Mesothelial cell of epicardium (in vitro differentiated cells): ENCODE measurements at places on chromosomes 6 and 20.

DNA sequence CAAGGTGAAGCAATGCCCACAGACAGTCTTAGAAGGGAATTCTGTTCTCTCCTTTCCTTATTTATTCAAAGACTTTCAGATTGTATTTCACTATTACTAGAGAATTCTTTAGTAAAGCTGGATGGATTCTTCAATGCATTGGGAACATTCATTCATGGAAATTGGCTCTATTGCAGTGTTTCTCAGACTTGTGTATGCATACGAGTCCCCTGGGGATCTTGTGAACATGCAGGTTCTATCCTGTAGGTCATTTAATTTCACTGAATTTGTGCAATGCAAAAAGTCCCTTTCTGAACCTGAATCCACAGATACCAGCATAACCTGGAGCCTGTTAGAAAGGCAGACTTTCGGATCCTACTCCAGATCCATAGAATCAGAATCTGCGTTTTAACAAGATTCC lies 160.9 kb upstream of the AHI1 start:
- DNase-seq: no peak

DNA sequence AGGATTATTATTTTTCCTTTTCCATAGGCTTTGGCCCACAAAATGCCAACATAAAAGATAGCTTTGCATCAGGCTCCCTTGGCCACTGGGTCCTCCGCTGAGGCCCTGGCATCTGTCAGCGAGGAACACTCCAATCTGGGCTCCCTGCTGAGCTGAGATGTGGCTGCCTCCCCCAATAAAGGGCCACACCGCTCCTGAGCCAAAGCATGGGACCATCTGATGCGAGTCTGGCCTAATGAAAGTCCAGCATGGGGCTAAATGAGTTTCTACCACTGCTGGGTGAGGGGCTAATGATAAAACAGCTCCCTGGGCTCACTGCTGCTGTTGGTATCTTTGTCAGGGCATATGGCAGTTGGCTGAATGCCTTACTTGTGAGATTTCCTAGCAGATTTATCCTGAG lies 817.5 kb upstream of the SLC35B3 start:
- DNase-seq: no peak

DNA sequence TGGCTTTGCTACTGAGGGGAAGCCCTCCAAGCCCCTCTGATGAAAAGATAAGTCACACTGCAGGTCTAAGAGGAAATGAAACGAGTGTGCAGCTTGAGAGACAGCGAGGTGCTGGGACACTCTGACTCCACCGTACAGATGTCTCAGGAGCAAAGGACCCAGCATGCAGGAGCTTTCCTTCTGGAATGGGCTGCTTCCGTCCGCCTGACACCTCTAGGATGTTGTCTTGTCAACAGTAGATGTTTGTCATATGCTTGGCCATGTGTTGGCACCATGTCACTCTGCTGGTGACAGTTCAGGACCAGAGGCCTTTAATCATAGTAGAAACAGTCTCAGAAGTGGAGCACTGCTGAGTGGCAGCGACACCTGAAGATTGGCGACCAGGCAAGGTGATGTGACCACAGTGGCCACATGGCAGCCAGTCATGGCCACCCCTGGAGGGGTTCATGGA lies 46.7 kb downstream of the SLC24A3 start:
- DNase-seq: no peak

DNA sequence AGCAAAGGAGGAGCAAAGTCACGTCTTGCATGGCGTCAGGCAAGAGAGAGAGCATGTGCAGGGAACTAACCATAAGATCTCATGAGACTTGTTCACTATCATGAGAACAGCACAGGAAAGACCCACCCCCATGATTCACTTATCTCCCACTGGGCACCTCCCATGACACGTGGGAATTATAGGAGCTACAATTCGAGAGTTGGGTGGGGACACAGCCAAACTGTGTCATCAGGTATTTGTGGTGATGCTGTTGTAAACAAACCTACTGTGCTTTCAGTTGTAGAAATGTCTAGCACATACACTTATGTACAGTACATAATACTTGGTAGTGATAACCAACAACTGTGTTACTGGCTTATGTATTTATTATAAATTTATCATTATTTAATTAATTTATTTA lies 128.3 kb downstream of the UTRN start:
- no peak for DNase-seq

DNA sequence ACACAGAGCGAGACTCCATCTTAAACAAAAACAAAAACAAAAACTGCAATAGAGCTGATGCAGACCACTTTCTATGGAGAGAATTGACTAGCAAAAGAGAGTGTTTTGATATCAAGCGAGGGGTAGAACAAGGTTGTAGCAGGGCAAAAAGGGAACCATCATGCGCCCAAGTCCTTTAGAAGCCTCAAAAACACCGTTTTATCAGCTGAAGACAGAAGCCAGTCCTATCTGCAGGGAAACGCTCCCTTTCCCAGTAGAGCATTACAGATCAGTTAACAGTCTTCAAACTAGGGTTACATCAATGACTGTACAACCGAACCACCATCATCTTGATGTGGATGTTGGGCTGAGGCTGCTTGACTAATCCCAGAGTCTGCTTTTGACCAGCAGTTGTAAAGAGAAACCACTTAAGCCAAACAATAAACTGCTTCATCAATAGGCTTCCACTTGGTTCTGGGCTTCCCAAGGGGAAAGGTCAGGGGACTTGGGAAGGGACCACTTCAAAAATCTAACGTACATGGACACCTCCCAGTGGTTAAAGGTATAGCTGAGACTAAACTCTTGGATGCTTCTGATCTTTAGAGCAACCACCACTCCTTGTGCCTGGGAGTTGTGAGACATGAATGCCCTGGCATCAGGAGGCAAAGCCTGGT lies 59.6 kb upstream of the SPDEF start:
- DNase-seq: no peak

- peak; percentile 78 for DNase-seq
Measured at GRCh38 chr6:26158076-26158580, 70.9 kb downstream of the HFE start.

- no peak for DNase-seq
Measured at GRCh38 chr6:91094806-91095475, 508.1 kb upstream of the MAP3K7 start.

- DNase-seq: no peak
Measured at GRCh38 chr20:59977086-59977485, 18.9 kb downstream of the CDH26 start.

DNA sequence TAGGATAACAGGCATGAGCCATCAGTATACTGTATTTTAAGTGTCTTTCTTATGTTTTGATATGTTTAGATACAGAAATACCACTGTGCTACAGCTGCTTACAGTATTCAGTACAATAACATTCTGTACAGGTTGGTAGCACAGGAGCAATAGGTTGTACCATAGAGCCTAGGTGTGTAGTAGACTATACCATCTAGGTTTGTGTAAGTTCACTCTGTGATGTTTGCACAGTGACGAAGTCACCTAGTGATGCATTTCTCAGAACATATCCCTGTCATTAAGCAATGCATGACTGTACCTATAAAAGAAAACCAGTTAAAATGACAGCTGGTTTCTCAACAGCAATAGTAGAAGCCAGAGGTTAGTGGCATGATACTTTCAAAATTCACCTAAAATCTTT lies 3.0 kb upstream of the ZBTB24 start:
- DNase-seq: no peak

DNA sequence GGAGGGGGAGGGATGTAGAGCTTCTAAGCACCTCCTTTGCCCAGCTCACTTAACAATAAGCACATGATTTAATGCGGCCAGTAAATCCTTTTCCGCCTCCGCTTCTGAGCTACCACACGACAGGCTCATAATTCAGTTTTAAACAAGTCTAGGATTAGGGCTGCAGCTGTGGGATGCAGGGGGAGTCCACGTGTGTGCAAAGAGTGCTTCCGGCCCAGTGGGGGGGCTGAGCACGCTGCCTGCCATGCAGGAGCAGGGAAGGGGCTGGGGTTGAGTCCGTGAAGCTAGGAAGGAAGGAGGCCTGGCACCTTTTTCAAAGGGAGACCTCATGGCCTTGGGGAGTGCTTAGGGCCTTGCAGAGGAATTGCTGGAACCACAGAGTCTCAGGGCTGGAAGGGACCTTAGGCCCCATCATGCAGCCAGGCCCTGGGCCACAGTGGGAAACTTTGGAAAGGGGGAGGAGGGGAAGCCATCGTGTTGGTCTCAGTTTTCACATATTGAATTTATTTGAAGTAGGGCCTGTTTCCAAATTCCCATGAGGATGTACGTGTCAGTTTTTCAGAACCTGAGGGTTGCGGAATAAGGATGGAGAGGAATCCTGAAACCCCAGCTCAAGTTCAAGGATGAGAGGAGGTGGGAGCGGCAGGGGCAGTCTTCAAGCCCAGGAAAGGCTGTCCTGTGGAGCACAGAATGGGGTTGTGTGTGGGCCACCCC lies 96.1 kb downstream of the VEGFA start:
- DNase-seq: peak; percentile 53

- no peak for DNase-seq
Measured at GRCh38 chr20:1204113-1204512, 859 bp downstream of the C20orf202 start.

- DNase-seq: no peak
Measured at GRCh38 chr20:44070139-44070900, 116.7 kb downstream of the JPH2 start.

DNA sequence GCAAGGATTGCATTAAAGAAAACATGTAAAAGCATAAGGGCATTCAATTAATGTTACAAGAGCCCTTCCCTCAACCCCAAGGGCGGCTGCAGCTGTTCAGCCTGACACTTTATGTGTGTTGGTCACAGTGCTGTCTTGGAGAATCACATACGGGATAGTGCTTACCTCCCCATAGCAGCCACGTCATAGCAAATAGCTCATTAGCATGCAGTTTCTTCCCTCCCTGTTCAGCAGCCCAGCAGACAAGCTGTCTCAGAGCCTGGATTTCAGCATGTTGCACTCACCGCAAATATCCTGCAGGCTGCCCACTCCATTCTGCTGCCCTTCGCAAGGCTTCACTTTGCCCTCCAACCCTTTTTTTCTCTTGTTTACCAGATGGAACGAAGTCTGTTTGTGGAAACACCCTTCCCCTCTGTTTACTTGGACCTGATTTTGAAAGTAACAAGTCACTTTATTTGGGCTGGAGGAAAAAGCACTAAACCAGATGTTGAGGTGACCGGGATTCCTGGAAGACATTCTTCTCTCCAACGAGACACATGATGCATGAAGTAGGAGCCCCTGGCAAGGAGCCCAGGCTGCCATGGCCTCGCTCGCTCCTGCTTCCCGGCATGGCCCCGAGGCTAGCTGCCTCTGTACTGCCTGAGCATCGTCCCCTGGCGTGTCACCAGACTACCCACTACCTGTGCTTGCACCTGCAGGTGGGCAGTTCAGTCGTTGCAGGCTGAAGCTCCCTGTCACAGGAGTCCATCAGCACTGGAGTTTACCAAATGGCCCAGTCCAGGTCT lies 151.6 kb upstream of the GMDS start:
- DNase-seq: peak; percentile 53

- DNase-seq: no peak
Measured at GRCh38 chr20:60250251-60250650, 292.0 kb downstream of the CDH26 start.

GRCh38 chr20:50335866-50336265 lies 145.2 kb downstream of the CEBPB start:
- no peak for DNase-seq

GRCh38 chr6:41548098-41548840 lies 2.1 kb downstream of the FOXP4 start:
- no peak for DNase-seq

- DNase-seq: no peak
Measured at GRCh38 chr6:132017942-132018341, 66.8 kb upstream of the CCN2 start.

GRCh38 chr20:6611911-6612605 lies 155.4 kb upstream of the BMP2 start:
- DNase-seq: no peak
